ENCODE measurements at places on chromosomes 4 and X.
A peak's percentile ranks its signal among the peaks of the same experiment; 100 is the strongest.

DNA sequence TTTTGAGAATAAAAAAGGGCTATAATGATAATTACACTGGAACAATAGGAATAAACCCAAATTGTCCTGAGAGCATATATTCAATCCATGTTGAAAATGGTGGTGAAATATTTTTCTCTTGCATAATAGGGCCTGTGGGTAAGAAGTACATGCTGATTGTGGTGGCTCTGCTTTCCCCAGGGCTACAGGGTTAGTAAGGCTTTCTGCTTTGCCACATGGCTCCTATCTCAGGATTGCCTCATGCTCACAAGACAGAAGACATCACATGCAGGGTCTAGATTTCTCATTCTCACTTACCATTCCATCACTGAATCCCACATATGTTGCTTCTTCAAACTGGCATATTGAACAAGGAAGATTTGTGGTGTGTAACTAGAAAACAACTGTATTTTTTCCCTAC lies 12.4 kb upstream of the VEGFC start:
- no peak for DNase-seq

GRCh38 chr4:127217586-127218229 lies 415.0 kb upstream of the INTU start:
- no peak for DNase-seq

DNA sequence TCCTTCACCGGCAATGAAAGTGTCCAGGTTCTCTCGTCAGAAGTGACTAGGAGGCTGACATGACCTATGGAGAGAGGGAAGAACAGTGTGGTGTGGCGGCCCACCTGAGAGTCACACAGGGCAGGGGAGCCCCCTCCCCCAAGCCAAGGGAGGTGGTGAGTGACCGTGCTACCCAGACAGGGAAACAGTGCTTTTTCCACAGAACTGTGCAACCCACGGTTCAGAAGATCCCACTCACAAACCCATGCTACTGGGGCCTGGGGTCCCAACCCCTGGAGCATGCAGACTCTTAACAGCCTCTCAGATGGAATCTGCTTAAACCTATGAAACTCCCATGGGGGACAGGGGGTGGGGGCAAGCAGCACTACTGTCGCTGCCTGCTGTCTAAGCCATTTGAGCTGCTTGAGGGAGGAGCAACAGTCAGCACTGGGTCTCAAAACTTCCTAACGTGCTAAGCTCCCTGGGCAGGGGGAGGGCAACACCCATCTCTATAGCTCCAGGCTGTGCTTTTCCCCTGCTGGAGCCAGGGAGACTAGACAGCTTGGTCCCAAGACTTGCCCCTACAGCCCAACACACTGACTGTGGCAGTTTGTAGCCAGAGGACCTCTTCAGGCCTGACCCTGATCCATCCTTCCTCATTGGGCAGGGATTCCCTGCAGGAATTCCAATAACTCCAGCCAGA lies 850.4 kb upstream of the AADAT start:
- no peak for DNase-seq

GRCh38 chrX:13340182-13340791 lies 20.4 kb upstream of the ATXN3L start:
- DNase-seq, result no peak

GRCh38 chr4:81746071-81746470 lies 274.4 kb upstream of the RASGEF1B start:
- DNase-seq, result no peak

GRCh38 chr4:48944252-48944651 lies 37.7 kb upstream of the OCIAD2 start:
- DNase-seq, result no peak

DNA sequence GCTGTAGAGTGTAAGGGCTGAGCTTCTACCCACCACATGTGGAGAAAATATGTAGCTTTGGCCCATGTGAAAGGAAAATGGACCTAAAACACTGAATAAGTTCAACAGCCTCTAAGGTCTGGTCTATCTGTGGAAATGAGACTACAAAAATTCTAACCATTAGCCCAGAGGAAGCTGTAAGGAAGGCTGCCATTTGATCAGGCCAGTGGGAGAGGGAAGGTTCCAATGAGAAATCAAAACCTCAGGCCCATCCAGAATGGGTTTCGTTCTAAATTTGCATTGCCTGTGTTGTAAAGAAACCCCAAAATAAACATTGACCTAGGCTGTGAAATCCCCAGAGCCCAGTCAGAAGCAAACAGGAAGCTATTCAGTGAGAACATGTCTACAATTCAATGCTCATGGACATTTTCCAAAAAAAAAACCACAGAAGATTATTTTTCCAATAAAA lies 320.4 kb upstream of the SLC7A11 start:
- DNase-seq, result peak; percentile 35

DNA sequence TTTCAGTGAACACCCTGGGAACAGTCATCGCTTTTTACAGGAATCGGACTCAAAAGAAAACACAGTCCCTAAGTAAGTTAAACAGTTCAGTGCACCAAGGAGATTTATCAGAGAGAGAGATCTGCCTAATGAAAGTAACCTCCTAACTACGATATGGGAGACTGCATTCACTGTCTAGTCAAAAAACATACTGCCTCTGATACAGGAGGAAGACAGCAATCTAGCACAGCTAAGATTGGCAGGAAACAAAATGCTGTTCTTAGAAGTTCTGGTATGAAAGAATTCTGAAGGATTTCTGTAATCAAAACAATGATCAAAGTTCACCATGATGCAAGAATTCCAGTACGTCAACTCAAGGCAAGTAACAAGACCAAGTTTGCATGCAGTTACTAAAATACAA lies 92.8 kb downstream of the MAML3 start:
- DNase-seq, result no peak

DNA sequence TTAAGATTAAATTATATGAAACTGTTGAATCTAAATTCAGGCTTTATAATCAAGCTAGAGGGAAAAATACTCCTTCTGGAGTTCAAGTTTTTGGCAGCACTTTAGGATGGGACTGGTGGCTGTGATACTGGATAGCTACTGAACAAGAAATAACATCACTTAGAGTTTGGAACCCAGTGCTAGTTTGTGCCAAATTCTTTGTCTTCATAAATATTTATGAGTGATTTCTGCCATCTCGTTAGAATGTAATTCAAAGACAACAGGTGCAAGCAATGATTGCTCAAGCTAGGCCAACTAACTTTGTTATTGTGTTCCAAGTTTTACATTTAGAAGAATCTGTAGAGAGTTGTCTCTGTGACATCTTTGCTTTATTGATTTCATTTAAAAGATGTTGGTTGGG lies 417.9 kb downstream of the FAT4 start:
- DNase-seq, result no peak

DNA sequence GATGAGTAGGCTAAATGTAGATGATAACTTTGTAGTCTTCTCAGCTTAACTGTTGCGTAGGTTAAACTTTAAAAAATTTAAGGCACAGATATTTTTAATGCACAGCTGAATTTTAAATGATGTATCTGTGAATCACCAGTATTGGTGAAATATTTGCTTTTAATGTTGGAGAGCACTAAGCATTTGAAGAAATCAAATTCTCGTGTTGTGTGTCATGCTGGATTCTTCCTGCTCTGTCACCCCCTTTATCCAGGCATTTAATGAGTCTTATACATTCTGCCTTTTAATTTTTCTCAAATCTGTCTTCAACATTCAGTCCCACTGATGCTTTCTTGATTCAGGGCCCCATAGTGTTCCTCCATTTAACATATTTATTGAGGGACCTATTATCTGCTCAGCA lies 76.7 kb downstream of the SLC4A4 start:
- DNase-seq, result no peak

- DNase-seq, result no peak
Observed at GRCh38 chr4:97150966-97151365, 992.3 kb downstream of the STPG2 start.

GRCh38 chrX:22186165-22186564 lies 86.5 kb upstream of the CBLL2 start:
- DNase-seq, result no peak

DNA sequence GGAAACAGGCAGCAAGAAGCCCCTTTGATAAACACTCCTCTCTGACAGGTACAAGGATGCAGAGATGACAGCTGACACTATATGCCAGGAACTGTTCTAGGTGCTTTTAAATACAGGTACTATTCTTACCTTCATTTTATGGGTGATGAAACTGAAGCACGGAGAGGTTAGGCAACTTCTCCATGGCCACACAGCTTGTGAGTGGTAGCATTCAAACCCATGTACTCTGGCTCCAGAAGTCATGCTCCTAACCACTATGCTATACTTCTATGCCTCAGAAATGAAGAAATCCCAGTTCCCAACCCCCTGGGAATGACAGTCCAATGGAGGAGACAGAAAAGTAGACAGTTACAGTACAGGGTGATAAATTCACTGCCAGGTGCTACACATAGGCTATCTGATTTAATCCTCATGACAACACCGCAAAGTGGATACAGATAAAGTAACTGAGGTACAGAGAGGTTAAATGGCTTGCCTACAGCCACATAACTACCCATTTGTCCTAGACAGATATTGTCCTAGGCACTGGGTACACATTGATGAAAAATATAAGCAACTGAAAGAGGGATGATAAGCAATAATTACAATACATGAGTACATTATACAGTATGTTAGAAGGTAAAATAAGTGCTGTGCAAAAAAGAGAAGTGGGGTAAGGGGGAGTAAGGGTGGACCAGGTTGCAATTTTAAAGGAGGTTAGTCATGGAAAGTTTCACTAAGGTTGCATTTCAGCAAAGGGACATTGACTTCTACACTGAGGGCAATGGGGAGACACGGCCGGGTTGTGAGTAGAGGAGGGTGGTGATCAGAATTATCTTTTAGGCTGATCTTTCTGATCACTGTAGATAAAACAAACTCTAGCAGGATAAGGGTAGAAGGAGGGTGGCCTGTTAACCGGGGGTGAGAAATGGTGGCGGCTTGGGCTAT lies 1.6 kb upstream of the F8 start:
- DNase-seq, result no peak

- DNase-seq, result no peak
Observed at GRCh38 chrX:44997888-44998287, 124.9 kb downstream of the KDM6A start.

- no peak for DNase-seq
Observed at GRCh38 chr4:11669156-11669555, 240.5 kb upstream of the HS3ST1 start.

- no peak for DNase-seq
Observed at GRCh38 chrX:130084631-130085237, 25.6 kb downstream of the ELF4 start.

- DNase-seq, result peak; percentile 66
Observed at GRCh38 chrX:132480581-132481203, 8.1 kb downstream of the MBNL3 start.

GRCh38 chrX:149909324-149910177 lies 19.8 kb upstream of the HSFX4 start:
- DNase-seq, result no peak

DNA sequence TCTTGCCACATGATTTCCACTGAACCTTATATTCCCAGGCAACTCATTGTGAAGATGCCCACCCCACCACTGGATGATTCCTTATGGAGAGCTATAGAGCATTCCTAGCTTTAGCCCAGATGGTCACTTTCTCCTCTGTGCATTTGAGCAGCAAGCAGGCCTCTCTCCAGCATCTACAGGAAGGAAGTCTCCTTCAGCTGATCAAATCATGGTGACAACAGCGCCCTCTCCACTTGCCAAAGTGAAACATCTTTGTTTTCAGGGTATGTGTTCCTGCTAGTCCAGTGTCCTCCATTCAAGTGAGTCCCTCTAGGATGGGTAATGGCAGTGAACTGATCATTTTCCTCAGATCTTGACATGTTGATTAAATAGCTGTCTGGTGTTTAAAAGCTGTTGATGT lies 10.9 kb upstream of the SYTL5 start:
- no peak for DNase-seq

DNA sequence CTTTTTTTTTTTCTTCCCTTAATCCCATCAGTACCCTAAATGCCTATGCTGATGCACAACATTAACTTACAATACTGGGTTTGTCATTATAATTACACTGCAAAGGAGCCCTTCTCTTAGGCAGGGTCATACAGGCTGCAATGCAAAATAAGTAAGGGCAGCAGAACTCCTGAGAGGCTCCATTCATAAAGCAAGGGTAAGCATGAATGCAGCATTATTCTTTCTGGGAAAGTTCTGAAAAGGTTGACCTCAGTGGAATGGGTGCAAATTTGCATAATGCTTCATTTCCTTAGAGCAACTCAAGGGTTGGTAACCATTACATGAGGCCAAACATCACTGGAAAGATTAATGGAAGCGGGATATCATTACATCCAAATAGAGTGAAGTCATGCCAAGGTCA lies 789.2 kb downstream of the KLHL13 start:
- no peak for DNase-seq

DNA sequence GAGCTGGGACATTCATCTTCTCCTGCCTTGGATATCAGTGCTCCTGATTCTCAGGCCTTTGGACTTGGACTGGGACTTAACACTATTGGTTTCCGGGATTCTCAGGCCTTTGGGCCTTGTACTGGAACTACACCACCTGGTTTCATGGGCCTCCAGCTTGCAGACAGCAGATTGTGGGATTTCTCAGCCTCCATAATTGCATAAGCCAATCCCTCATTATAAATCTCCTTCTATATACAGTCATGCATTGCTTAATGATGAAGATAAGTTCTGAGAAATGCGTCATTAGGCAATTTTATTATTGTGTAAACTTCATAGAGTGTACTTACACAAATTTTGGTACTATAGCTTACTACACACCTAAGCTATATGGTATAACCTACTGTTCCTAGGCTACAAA lies 8.9 kb upstream of the CCNG2 start:
- DNase-seq, result no peak

GRCh38 chr4:175745329-175745728 lies 66.7 kb downstream of the GPM6A start:
- no peak for DNase-seq

GRCh38 chr4:183072176-183072575 lies 26.9 kb upstream of the WWC2 start:
- DNase-seq, result no peak

GRCh38 chr4:176413171-176413570 lies 93.4 kb downstream of the SPCS3 start:
- no peak for DNase-seq

DNA sequence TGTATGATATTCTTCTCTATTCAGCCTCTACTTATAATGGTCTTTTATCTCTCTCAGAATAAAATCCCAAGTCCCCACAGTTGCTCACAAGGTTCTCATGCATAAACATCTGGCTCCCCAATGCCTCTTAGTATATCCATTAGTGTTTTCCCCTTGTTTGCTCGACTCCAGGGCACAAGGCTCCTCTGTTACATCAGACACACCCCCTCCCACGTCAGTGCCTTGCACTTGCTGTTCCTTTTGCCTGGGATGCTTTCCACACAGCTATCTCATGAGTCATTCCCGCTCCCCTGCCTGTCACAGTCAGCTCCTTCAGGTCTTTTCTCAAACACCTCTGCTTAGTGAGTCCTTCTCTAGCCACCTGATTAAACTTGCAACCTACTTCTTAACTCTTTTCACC lies 260.2 kb downstream of the IL1RAPL1 start:
- DNase-seq, result no peak

DNA sequence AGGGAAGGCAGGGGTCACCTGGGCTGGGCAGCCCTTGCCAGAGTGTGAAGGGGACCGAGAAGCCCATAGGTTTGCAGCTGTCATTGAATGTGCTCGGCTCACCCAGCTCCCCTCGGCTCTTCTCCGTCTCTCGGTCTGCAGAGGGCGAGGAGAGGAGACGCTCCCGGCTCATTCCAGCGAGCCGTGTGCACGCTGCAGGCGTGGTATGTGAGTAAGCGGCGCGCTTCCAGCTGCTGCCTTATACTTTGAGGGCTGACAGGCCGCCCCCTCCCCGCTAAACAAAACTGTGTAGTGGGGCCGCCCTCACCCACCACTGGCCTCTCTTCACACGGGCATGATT lies 23.0 kb upstream of the BCORL1 start:
- DNase-seq, result no peak

GRCh38 chrX:135185795-135186443 lies 14.7 kb upstream of the CT55 start:
- DNase-seq, result peak; percentile 10

- no peak for DNase-seq
Observed at GRCh38 chr4:85603437-85604336, 128.7 kb downstream of the ARHGAP24 start.
